Mammary epithelial cell (primary cell): ENCODE measurements at places on chromosomes 4 and X. TPM values are rescaled to one million over a fixed set of nuclear protein-coding genes. Genes with fewer than 3 reads are reported as not detected.

GUCY1B1 gene
- 4.0 TPM for total RNA-seq

DNA sequence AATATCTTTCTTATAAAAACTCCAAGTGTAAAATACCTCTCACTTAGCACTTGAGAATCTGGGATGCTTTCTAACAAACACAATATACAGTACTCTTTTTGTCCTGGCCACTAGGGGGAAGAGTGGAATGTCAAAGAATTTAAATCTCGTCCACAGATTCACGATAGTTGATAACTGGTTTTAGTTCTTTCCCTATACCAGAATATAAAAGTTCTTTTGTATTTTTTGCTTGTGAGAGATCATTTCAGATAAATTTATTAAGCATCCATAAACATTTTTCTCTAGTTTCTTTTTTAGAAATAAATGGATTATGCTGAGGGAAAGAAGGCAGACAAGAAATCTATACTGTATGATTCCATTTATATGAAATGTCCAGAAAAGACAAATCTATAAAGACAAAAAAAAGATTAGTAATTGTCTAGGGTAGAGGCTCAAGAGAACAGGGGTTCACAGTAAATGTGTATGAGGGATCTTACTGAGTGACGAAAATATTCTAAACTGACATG lies 50.4 kb downstream of the MGARP start:
- DNase-seq = peak; percentile 47

DNA sequence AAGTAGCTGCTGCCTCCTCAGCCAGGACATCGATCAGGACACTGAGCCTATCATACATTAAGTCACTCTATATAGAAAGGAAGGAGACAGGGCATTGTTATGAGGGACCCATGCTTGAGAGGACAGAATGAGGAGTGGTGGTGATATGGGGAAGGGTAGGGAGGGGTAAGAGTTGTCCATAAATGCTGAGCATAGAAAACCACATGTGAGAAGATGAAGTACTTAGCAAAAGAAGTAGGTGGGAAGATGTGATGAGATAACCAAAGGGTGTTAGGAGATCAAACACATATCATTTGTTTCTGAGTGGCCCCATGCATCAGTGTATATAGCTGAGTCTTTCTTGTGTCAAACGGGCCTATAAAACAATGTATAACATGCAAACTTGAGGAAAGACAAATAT lies 84.1 kb downstream of the DGKK start:
- no peak for DNase-seq

DNA sequence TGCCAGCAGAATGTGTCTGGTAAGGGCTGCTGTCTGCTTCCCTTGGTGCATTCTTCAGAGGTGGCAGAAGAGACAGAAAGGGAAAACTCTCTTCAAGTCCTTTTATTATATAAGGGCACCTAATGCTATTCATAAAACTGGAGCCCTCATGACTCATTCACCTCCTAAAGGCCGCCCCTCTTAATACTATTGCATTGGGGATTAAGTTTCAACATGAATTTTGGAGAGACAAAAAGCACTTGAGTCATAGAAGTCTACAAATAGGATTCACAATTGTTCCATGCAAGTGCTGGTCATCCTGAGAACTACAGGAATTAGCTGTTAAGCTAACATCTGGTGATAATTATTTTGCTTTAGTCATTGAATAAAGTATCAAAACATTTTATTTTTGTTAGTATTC lies 349.5 kb downstream of the HS3ST1 start:
- DNase-seq = peak; percentile 10

GRCh38 chrX:21973321-21974010 lies 33.0 kb downstream of the SMS start:
- DNase-seq = no peak

CXXC4 gene
- total RNA-seq = 0.17 TPM

DNA sequence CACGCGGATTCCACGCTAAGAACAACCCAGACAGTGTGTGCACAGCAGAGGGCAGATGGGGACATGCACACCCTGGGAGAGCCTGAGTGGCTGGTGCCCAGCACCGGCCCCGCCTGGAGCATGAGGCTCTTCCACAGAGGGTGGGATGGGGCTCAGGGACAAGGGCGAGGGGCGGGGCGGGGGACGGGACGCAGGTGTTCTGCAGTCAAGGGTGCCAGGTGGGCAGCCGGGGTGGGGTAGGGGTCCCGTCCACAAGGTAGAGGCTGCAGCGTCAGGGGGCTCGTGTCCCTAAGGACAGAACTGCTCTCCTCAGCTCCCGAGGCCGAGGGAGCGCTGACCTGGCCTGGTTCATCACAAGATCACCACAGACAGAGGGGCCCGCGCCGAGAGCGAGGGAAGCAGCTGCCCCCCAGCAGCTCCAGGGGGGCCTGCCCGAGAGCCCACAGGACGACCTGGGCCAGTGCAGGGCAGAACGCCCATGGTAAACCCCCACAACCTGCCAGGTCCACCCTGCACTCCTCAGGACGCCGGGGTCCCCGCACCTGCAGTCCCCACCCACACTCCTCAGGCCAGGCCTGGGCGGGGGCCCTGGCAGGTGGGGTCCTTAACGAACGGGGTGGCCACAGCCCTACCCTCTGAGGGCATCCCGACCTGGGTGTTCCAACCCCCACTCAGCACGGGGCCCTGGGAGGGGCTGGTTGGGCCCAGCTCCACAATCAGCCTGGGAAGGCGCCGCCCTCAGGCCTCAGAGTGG lies 26.7 kb downstream of the CTBP1 start:
- DNase-seq = no peak

UGT8 gene
- total RNA-seq = 14.2 TPM

DNA sequence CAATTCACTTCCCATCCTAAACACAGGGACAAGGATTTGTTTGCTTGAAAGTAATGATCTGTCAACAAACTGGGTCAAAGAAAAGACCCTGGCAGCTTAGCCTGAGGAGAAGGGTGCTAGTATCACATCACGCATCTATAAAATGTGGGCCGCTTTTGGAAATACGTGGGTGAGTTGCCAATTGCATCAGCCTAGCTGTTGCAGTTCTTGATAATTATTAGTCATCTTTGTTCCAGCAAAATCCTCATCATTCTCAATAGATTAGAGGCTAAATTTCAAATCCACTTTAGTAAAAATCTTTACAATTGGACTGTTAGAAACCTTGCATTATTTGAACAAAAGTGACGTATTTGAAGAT lies 33.6 kb upstream of the TAPT1 start:
- DNase-seq = no peak

DNA sequence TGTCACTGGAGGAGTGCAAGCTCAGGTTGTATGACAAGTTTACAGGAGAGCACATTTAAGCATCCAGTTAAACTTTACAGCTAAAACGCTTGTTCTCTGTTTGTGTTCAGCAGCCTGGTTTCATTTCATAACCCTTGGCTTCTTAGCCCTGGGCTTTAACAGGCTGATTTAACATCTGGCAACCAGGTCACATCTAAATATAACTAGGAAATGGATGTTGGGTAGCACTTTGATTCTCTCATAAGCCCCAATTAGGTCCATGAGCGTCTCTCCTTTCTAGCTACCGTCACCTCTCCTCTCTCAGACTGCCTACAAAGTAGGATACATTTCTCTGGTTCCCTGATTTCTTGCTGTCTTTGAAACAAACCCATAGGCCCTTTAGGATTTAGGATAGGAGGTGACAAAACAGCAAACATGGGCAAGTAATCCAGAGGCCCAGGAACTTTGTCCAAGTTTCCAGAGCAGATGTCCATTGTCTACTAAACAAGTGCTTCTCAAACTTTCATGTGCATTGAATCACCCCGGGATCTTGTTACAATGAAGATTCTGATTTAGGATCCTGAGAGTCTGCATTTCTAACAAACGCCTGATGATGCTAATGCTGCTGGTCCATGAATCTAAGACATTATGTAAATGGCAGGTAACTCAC lies 22.5 kb downstream of the OTUD6A start:
- DNase-seq = no peak

GRCh38 chrX:2913118-2913517 lies 16.0 kb downstream of the ARSD start:
- DNase-seq = no peak

- DNase-seq = no peak
Observed at GRCh38 chrX:15410947-15411346, 26.7 kb upstream of the VEGFD start.

DNA sequence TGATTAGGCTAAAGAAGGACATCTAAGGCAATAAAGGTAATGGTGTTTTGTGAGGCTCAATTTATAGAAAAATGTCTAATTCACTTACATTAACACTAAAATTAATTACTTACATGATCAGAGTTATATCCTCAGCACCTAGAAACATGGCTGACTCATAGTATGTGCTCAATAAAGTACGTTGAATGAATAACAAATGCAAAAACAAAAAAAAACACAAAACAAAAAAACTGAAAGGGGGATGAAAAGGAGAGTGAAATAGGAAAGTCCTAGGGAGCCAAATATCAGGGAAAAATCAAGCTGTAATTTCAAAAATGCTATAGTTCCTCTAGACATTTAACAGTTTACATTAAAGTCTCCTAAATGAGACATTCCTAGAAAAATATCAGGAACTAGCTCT lies 18.7 kb downstream of the MBNL3 start:
- DNase-seq = no peak

GRCh38 chr4:183304538-183304937 lies 15.5 kb downstream of the CLDN22 start:
- no peak for DNase-seq

DNA sequence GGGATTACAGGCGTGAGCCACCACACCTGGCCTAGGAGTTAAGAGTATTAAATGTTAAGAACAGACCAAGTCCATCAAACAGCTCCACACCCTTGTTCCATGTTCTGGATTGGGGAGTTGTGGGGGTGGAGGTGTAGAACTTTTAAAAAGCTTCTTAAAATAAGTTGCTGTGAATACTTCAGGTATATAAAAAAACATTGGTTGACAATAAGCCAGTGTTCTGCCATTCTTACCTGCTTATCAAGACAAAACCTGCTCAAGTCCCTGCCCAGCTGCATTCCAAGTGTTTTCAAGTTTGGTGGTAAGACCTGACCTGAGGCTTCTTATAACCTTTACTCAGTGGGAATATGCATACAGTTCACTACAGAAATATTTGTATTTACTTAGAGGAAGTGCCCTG lies 6.4 kb downstream of the RBM3 start:
- DNase-seq = peak; percentile 59

- DNase-seq = no peak
Observed at GRCh38 chr4:12022409-12022808, 593.7 kb upstream of the HS3ST1 start.

GRCh38 chr4:7419961-7420660 lies 14.6 kb downstream of the PSAPL1 start:
- no peak for DNase-seq

GRCh38 chr4:2011583-2011982 lies 2.8 kb upstream of the NELFA start:
- DNase-seq = no peak

INTU gene
- total RNA-seq = 25.5 TPM

AMMECR1 gene
- 20.6 and 21.0 TPM in 2 replicates for total RNA-seq

DNA sequence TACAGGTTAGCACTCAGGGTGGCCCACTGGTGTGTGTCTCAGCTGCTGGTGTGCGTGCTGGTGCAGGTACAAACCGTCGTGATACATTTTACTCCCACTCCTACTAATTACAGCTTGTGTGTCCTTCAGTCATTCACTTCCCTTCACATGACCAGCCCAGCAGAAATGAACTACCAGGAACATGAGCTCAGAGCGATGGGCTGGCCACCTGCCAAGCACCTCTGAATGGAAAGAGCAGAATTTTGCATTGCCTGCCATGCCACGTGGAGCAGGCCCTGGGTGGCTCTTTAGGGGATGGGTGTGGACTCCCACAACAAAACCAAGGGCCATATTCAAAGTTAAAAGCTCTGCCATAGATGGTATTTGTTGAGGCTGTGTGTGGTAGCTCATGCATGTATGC lies 58.9 kb upstream of the PGM2 start:
- DNase-seq = peak; percentile 72

DLG3 gene
- 12.3 TPM for total RNA-seq

MAMLD1 gene
- total RNA-seq = 2.7 TPM

DNA sequence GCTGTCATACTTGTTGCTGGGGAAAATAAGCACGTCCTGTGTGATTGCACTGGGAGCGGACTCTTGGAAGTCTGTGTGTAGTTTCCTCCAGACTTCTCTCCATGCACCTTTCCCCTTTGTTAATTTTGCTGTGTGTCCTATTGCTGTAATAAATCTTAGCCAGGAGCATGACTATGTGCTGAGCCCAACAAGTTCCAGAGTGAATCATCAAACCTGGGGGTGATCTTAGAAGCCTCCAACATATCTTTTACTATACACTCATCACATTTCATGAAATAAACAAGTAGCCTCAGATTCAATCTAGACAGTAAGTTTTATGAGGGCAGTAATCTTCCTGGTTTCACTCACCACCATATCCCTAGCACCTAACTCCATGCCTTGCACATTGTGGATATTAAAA lies 43.3 kb upstream of the FGF13 start:
- DNase-seq = peak; percentile 21

- DNase-seq = no peak
Observed at GRCh38 chr4:75122424-75123014, 189.6 kb downstream of the PARM1 start.

- DNase-seq = peak; percentile 64
Observed at GRCh38 chrX:5829060-5829459, 399.6 kb downstream of the NLGN4X start.

GRCh38 chrX:33138677-33139249 lies 72.6 kb downstream of the DMD start:
- DNase-seq = no peak

DNA sequence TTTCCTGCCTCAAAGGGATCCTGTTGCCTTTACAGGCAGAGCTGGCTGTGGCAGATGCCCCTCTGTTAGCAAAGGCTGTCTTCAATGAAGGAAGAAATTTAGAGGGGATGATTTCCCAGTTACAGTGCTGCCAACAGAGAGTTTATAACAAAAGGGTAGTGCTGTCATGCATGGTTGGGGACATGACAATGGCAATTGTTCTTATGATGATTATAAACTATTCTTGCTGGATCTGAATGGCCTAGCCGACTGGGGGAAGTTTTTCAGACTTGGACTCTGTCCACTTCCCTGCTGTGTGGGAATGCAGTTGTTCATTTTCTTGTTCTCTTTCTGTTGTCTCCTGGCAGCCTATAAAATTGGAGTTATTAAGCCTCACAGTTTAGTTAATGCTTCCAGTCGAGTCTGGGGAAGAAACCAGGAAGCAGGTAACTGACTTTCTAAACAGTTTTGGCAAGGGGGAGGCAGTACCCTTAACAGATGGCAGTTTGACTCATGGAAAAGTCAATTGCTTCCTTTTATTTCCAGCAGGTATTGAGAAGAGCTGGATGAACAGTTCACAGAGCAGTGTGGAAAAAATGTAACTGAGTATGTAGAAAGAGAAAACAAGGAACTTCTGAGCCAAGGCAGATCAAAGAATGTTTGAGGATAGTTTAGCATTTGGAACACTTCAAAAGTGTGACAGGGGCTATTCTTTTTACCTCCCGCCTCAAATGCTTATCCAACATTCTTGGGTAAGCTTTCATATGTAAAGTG lies 582.6 kb downstream of the RAPGEF2 start:
- no peak for DNase-seq

NSG1 gene
- 17.5 TPM for total RNA-seq
